ENCODE measurements at places on chromosomes 13 and 19.

DNA sequence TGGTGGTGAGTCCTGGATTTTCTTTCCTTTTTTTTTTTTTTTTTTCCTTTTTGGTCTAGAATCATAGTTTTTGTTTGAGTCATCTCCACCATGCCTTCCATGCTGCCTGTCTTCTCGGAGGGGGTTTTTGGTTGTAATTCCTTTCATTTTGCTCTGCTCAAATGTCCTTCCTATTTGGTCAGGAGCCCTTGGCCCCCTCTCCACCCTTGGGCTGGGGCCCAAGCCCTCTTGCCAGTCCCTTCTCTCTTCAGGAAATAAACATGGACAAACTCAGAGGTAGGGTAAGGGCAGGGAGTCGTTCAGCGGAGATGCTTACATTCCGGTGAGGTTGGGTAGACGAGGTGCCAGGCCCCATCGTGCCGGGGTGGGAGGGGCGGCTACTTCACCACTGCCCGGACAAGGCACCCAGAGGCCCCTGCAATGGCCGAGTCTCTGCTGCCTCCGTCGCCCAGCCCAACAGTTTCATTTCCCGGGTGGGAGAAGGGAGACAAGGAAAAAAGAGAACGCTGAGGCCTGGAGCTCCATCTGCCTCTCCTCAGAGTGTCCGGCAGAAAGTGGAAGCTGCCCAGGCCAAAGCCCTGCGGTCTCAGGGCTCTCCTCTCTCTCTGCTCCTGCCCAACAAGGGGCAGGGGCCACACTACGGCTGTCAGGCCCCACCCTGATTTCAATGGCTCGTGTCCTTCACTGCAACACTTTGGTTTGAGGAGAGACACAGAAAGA lies 12.7 kb downstream of the ZNF574 start:
- DNase-seq: no peak

GRCh38 chr19:33435706-33436359 lies 62.3 kb downstream of the CEBPG start:
- DNase-seq: no peak

DNA sequence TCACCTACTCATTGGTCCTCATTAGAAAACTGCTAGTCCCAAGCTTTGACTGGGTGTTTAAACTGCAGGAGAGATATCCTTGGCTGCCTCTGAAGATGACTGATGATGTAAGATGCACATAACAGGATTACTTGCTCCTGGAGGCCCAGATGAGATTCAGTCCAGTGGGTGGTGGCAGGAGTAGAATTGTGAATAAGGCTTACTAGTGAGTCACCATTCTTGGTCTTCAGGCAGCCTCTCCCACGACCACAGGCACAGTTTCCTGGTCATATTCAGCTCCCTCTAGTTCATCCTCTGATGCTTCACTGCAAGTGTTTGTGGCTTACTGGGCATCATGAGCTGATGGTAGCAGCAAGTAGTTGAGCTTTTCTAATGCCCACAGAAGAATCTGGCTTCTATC lies 12.1 kb downstream of the SERTM1 start:
- DNase-seq: no peak

DNA sequence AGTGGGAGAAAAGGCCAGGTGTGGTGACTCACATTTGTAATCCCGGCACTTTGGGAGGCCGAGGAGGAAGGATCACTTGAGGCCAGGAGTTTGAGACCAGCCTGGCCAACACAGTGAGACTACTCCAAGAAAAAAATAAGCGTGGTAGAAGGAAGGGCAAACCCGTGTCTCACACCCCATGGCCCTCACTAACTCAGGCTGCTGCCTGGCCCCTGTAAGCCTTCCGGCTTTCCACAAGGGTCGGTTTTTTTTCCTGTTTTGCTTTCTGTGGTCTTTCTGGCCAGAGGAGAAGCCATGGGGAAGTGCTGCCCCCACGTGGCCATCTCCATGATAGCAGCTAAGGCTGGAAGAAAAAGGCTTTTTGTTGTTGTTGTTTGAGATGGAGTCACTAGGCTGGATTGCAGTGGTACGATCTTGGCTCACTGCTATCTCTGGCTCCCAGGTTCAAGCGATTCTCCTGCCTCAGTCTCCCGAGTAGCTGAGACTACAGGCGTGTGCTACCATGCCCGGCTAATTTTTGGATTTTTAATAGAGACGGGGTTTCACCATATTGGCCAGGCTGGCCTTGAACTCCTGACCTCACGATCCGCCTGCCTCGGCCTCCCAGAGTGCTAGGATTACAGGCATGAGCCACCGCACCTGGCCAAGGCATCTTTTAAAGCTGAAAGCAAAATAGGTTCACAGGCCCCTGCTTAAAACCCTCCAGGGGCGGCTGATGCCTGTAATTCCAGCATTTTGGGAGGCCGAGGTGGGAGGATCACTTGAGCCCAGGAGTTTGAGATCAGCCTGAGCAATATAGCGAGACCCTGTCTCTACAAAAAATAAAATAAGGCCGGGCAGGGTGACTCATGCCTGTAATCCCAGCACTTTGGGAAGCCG lies 7.5 kb upstream of the ARHGEF18 start:
- peak; percentile 91 for DNase-seq

- no peak for DNase-seq
Observed at GRCh38 chr13:49683489-49683888, 7.8 kb downstream of the EBPL start.

DNA sequence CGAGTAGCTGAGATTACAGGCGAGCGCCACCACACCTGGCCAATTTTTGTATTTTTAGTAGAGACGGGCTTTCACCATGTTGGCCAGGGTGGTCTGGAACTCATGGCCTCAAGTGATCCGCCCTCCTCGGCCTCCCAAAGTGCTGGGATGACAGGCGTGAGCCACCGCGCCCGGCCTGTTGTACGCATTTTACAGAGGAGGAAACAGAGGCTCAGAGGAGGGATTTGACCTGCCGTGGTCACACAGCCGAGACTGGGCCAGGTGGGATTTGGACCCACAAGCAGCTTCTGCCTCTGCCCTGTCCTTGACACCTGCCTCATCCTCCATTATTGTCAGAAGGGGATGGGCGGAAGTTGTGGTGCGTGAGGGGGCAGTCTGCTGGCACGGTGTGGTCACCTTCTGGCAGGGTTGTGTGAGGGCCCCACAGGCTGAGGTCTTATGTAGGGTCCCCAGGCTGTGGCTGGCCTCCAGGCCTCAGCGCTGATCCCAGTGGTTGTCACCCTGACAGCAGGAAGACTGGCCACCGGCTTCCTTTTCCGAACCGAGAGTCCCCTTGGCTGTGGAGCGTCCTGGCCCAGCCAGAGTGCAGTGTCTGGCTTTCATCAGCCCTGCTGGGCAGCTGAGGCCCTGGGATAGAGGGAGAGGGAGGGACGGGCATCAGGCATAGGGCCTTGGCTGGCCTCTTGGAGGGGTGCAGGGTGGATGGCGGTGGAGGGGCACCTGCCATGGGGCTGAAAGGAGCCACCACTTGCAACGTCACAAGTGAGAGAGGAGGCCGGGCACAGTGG lies 20.3 kb downstream of the NFIC start:
- DNase-seq: no peak

DNA sequence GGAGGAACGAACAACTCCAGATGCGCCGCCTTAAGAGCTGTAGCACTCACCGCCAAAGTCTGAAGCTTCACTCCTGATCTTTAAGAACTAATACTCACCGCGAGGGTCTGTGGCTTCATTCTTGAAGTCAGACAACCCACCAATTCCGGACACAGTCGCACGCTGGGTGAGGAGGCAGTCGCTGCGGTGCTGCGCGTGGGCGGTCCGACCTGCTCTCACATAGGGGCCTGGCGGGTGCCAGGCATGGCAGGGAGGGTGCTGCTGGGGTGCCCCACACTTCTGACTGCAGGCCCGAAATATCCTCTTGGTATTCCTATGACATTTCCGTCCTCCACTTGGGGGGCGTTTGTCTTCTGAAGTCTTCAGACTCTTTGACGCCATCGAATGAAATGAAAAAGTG lies 7.4 kb upstream of the MICU2 start:
- DNase-seq: no peak

- DNase-seq: no peak
Observed at GRCh38 chr19:2033825-2034159, 17.3 kb downstream of the MKNK2 start.

DNA sequence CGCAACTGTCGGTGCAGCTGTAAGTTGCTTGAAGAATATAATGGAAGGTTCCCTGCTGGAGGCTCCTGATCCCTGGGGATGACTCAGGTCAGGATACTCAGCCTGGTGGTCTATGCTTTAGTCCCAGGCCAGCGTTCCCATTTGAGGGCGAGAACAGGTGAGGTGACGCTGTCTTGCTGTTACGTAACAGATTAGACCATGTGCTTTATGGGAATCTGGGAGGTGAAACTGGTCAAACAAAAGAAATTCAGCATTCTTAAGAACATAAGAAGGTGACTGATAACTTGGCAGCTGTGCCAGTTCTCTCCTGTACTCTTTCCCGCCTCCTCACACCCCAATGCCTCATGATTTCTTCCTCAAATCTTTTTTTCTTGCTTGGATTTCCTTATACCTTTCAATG lies at the start of gene CXCL17:
CXCL17 (minus strand) TSS at position 114 of the 400 bp plus-strand sequence. CDS start 114 bp downstream, outside the sequence.
- DNase-seq: no peak

GRCh38 chr19:47232422-47233211 lies 1.6 kb upstream of the BBC3 start:
- DNase-seq: no peak

GRCh38 chr19:7516333-7516732 lies 430 bp downstream of the ZNF358 start:
- no peak for DNase-seq

DNA sequence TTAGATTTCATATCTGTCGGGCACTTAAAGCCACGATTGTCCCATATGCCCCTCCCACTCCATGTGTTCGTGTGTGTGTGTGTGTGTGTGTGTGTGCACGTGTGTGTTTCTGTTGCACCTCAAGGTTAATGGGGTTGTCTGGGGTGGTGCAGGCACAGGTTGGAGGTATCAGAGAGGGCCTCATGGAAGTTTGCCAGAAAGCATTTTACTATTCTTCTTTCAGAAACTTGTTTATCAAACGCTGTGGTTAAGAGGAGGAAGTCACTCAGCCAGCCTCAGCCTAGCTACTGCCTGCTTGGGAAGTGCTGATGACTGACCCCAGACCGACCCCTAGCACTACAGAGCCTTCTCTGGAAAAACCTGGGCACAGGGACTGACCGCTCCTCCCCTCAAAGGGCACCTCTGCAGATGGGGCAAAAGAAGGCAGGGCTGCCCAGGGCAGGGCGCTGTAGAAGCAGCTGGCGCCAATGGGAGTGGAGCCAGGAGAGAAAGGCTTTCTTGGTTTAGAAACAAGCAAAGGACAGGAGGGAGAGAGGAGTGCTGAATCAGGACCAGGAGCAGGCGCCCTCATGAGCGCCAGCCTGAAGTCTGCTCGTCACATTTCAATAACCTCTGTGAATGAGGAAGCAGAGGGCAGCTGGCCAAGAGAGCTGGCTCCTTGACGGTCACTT lies 3.9 kb downstream of the SIAH3 start:
- DNase-seq: peak; percentile 19

GRCh38 chr19:3056417-3057088 lies 5.7 kb downstream of the TLE5 start:
- no peak for DNase-seq

- no peak for DNase-seq
Observed at GRCh38 chr13:79534596-79534995, 53.6 kb downstream of the NDFIP2 start.

DNA sequence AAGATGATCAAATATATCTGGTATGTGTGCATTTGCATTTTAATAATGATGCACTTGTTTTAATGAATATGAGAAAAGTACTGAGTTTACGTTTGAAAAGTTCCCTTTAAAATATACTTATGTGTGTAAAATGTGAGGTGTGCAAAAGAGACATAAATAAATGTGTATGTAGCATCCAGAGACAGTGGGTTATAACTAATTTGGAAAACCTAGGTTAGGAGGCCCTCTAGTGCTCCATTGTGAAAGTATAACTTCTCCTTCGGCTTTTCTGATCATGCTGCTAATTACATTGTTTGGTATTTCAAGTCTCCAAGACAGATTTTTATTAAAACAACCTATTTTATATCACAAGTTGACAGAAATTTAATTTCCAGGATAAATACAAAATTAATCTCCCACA lies 30.1 kb downstream of the SCEL start:
- DNase-seq: no peak

- no peak for DNase-seq
Observed at GRCh38 chr13:40728595-40728994, 42.4 kb downstream of the MRPS31 start.

DNA sequence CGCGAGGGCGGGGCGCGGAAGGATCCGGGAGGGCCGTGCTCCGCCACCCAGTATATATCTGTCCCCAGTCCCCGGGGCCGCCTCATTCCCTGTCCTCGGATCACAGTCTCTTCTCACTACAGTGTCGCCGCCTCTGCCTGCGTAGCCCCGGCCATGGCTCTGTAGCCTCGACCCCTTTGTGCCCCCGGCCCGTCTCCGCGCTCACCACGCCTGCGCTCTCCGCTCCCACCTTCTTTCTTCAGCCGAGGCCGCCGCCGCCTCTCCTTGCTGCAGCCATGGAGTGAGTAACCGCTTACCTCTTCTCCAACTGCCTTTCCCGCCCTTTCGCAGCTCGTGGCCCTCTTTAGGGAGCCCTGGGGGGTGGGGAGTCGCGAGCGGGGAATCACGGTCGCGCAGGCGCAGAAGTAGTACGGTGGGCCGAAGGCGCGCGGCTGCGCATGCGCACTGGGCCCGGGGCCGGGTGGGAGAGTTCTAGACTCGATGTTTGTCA lies at the start of the genes ATF5 and NUP62:
ATF5 (plus strand) TSS at position 85 of the 490 bp plus-strand sequence. CDS start 1,646 bp downstream, outside the sequence.
NUP62 (minus strand) TSS at position 384 of the 490 bp plus-strand sequence. CDS start 19,697 bp downstream, outside the sequence.
- DNase-seq: peak; percentile 80

- DNase-seq: no peak
Observed at GRCh38 chr13:22357132-22357531, 686.3 kb downstream of the FGF9 start.

DNA sequence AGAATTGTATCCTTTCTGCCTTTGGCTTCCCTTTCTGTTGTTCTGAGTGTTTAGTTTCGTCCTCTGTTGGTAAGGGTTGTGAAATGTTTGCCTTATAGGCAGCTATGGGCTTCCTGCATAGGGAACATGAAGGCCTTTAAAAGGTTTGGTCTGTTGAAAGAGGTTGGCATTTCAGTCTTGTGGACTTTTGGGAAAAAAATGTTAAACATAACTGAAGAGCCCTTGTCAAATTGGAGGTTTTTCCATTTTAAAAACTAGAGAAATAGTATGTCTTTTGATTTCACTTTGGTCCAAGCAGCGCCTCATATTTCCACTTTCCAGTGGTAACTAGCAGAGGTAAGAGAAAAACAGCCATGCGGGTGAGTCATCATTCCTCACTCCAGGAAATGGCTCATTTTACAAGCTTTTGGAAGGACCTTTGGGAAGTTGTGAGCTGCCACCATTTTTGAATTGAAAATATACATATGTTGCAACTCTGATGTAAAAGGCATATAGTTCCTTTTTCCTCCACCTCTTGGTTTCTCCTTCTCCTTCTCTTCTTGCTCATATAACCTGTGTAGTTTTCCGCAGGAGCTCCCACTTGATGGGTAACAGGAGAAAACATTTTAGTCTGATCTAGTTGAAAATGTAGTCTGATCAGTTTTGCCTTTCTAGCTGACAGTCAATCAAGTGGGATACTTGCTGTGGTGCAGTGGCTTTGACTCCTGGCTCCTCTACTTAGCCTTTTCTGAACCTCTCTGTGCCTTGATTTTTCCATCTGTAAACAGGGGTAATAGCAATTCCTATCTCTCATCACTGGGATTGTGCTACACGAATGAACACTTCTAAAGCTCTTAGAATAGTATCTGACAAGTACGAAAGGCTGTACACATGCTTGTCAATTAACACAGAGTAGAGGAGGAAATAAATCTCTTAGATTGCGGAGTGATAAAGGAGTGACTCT lies 23.0 kb downstream of the GPC6 start:
- DNase-seq: no peak

- DNase-seq: no peak
Observed at GRCh38 chr13:23949200-23949599, 51.9 kb upstream of the C1QTNF9B start.

- DNase-seq: no peak
Observed at GRCh38 chr13:34300559-34300958, 482.6 kb downstream of the RFC3 start.

GRCh38 chr13:33251131-33251661 lies 34.4 kb downstream of the STARD13 start:
- DNase-seq: no peak

Measured in tibial nerve (tissue), 4 donors.